ENCODE measurements at places on chromosomes 12 and 14.

GRCh38 chr14:95523815-95524448 lies 7.5 kb upstream of the SYNE3 start:
- no peak for ATAC-seq

- ATAC-seq = no peak
Measured at GRCh38 chr14:104289507-104289906, 151.1 kb downstream of the KIF26A start.

DNA sequence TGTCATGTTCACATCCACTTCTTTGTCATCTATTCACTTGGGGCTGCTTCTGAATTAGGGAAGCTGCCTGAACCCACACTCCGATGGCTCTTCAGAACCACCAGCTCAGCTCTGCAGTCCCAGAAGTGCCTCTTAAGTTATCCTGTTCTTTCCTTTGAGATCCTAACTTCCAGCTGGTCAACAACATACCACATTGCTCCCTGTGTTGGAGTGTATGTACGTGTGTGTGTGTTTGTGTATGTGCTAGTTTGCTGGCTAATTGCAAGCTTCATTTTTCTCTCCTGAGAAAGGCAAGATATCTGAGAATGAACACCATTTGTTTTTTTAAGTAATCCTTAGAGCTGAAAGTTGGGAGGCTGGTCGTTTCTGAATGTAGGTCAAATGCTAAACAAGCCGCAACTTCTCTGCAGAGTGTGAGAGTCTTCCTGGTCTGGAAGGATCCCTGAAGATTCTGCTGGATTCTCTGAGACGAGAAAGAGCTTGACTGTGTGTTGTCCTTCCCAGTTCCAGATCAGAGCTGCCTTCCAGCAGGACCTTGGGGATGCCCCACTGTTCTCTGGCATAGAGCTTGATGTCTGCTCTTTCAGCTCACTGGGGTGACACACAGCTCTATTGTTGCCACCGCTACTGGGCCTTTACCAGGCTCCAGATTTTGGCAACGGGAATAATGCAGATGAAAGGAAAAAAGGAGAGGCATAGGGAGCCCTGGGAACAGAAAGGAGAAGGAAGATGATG lies 839 bp downstream of the GSG1 start:
- no peak for ATAC-seq

- ATAC-seq = no peak
Measured at GRCh38 chr12:49079793-49080192, 10.0 kb upstream of the RHEBL1 start.

DNA sequence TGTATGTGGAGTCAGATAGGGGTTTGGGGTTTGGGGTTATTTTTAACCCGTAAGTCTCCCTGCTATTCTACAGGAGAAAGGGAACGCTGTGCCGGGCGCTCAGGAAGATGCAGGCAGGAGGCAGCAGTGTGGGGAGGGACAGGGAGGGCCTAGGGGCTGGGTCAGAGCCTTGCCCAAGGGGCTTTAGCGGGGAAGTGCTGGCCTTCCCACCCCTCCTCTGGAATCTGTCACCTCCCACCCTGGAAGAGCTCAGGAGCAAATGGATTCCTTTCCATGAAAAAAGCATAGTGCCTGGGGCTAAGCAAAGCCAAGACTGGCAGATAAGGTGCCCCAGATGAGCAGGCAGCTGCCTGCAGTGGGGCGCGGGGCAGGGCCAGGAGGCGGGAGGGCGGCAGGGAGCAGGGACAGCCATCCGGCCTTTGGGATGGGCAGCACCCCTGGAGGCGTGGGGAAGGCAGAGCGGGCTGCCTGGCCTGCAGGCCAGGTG lies 7.3 kb upstream of the INF2 start:
- peak; percentile 30 for ATAC-seq

DNA sequence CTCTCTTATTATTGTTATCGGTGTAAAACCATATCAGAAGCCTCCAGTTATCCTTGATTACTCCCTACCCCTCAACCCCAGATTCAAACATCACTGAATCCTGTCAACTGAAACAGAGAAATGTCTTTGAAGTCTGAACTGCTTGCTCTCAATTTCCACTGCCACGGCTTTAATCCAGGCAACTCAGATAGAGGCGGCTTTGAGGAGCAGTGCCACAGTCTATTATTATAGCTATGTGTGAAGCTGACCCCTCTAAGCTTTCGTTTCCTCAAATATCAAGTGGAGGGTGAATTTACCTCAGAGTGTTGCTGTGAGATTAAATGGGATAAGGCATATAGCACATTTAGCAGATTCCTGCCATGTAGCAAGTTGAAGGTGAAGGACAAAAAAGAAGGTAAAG lies 49.0 kb upstream of the PDE3A start:
- ATAC-seq = no peak

DNA sequence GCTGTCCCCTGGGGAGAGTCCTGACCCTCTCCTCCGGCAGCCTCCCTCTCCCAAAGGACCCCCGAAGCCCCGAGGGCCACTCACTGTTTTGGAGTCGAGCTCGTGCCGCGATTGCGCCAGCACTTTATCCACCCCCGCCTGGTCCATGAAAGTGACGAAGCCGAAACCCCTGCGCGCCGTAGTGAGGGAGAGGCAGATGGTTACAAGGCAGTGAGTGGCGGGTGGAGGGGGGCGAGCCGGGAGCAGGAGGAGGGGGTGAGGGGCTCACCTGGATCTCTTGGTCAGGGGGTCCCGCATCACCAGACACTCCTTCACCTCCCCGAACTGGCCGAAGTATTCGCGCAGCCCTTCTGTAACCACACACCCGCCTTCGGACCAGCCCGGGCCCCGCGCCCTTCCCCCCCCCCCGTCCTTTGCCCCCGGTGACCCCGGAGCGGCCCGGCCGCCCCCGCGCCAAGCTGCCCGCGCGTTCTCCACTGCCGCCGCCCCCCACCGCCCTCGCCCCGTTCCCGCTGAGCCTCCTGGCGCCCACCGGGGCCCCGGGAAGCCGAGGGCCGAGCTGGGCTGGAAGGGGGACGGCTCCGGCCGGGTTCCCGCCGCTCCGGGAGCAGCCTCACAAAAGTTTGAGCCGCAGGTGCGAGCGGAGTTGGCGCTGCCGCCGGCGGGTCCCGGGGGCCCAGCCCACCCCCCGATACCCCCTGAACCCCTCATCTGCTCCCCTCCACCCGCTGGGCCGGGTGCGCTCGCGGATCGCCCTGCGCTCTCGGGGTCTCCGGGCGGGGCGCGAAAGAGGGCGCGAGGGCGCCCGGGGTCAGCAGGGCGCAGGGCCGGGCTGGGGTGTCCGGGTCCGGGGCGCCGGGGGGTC lies 808 bp downstream of the MSI1 start:
- ATAC-seq = peak; percentile 16

DNA sequence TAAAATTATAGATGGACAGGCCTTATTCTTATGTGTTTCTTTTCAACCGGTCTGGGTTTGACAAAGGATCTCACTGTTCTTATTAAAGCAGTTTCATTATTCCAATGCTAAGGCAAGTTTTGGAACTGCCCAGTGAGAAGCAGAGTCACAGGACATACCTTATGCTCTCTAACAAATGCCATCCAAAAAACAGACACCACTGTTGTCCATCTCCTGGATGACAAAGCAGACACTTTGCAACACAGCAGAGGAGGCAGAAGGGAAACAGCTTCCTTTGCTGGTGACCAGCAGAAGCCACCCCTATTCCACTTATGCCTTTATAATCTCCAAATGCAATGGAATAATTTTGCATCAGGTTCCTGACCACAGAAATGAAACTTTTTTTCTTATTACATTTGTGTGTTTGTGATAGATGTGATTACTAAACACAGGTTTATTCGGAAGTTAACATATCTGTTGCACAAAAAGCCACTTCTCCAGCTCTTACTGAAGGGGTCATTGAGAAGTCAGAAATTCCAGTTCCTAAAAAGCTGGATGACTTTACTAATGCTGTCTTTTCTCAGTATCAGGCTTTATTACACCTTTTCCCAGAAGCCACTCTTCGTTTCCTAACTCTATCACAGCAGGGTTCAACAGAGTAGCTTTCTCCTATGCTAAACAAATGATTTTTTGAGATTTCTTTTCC lies 115.6 kb downstream of the BTG1 start:
- no peak for ATAC-seq

DNA sequence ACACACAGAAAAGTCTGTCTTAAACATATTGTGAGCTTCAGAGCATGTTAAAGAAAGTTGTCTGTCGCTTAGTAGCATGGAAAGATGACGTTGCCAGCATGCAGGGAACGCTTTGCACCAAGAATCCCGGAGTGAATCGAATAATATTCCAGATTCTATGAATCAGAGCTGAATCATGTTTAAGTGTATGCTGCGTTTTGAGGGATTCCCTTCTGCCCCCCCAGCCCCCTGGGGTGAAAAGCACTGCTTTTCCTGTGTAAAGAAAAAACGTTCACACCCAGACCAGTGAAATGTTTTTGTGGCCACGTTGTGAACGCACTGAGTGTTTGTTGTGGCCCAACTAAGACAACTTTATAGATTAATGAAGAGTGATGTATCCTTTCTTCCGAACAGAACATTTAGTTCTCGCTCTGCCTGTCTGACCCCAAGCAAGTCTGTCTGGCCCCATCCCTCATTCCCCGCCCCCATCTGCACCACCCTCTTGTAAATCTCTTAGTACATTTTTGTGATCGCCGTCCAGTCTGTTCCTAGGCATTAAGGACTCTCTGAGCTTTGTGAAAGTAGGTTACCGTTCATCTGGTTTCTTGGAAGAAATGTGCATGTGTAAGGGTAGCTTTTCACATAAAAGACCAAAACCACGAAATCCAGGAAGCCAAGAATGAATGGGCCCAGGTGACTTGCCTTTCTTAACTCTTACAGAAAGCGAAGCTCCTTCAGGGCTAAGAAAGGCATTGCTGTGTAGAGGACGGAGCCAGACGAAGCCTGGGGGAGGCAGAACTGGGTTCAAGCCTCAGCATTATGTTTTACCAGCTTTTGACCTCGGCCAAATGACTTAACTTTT lies 103.0 kb downstream of the SAMD4A start:
- ATAC-seq = peak; percentile 47

DNA sequence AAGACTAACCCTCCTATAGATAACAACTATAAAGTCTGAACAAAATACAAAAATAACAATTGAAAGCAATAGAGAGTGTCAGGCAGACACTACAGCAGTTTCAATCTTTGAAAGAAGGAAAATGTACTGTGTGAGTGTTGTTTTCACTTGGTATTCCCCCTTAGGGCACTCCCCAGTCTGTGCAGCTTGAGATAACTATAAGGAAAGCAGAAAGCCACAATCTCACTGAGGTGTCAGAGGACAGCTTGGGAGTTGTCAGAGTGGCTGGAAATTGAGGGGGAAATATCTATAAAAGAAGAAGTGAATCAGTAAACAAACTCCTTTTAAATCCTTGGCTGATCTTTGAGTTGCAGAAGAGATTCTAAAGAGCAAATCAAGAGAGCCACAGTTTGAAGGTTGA lies 364.8 kb downstream of the NELL2 start:
- ATAC-seq = no peak

DNA sequence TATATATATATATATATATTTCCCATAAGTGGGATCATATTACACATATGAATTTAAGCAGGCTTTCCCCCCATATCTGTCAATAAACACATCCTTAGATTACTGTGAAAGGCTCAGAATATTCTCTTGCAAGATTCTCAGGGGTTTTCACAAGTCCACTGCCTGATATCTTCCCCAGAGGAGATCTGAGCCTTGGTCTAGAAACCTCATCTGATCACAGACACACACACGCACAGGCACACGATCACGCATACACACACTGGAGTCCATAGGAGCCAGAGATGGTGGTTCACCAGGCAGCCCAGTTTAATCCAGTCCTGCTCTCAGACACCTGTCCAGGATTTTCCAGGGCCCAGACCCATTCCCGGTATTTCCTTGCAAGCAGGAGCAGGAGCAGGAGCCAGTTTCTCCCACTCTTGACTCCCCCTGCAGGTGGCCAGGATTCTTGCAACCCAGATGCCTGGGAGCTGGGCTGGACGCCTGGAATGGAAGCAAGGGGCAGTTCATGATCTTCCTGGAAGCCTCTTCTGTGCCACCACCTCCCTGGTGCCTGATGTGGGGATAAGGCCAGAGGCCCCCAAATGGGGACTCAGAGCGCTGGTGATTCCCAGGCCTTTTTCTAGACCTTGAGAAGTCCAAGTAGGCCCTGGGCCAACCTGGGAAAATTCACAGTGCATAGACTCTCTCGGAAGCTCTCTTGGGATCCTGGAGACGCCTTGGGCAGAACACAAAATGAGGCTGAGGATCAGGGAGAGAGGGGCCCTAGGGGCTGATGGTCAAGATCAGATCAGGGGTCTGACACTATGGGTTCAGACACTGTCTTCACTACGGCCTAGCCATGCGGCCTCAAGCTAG lies 16.5 kb upstream of the KRT78 start:
- peak; percentile 93 for ATAC-seq
